ENCODE measurements at places on chromosomes 13 and 19.

GRCh38 chr19:56294549-56294948, 20.1 kb downstream of the ZSCAN5A start:
- peak; percentile 61 for DNase-seq

DNA sequence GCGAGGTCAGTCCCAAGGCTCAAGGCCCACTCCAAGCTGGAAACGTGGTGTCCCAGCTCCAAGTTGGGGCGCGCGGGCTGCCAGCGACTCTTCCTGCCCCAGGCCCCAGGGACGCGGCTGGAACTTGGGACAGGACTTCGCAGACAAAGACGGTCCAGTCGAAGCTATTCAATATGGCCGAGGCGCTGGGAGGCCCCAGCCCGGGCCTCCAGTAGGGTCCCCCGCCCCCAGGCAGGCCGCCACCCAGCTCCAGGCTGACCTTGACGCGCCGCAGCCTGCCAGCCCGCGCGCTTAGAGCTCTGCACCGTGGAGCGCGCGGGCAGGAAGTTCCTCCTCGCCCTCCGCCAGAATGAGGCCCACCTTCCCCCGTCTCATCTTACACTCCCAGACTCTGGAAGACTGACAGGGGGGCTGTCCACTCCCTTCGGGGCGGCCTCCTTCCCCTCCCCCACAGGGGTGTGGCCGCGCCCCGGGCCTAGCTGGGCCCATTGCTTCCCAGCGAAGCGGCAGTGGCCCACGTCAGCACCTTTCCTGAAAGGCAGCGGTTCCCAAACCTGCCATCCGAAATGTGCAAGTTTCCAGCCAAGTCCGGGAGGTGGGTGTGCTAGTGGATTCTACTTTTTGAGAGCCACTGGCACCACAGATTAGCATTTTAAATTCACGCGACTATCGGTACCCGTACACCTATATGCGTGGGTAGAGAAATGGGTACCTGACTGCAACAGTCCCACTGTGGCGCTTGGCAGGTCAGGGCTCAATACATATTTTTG, at the start of gene CCDC8:
Gene CCDC8, minus strand, starts transcription at position 303 of the 770 bp plus-strand sequence. CDS start 754 bp downstream, outside the sequence.
- DNase-seq, result no peak

- no peak for DNase-seq
Observed at GRCh38 chr19:29622166-29623070, 16.3 kb downstream of the POP4 start.

- DNase-seq, result no peak
Observed at GRCh38 chr13:97250560-97250959, 28.4 kb downstream of the MBNL2 start.

GRCh38 chr13:109749365-109749764, 37.0 kb downstream of the IRS2 start:
- DNase-seq, result no peak

- DNase-seq, result no peak
Observed at GRCh38 chr13:21759463-21759862, 88.6 kb downstream of the FGF9 start.

- no peak for DNase-seq
Observed at GRCh38 chr13:93430381-93430780, 203.8 kb downstream of the GPC6 start.

DNA sequence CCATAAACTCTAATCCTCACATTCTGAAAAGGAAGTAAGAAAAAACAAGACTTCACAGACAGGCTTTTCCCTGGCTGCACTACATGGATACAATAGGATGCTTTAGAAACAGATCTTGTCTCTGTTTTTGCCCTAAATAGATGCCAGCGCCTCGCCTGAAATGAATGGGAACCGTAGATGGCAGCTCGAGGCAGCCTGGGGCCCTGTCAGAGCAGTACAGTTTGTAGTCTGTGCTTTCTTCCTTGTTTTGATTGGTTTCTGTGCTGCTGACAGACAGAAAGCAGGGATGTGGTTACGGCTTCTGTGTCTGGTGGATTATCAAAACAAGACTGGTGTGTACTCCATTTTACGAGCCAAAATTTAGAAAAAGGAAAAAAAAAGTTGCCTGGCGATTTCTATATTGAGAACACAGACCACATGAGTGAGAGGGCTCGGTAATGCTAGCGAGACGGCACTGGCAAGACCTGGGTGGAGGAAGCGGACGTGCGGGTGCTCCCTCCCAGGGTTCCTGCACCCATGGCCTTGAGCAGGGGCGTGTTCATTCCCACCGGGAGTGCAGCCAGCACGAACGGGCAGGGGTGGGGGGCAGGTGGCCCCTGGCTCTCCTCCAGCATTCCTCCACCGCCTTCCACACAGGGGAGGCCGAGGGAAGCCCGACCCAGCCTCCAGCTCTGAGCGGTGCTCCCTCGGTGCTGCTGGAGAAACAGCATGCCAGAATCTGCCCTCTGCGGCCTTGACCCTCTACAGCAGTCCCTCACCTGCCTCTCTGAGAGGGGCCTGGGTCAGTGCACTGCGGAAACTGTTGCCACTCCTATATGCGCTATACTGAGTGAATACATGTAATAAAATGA, 37.6 kb upstream of the C1QTNF9 start:
- DNase-seq, result peak; percentile 93

DNA sequence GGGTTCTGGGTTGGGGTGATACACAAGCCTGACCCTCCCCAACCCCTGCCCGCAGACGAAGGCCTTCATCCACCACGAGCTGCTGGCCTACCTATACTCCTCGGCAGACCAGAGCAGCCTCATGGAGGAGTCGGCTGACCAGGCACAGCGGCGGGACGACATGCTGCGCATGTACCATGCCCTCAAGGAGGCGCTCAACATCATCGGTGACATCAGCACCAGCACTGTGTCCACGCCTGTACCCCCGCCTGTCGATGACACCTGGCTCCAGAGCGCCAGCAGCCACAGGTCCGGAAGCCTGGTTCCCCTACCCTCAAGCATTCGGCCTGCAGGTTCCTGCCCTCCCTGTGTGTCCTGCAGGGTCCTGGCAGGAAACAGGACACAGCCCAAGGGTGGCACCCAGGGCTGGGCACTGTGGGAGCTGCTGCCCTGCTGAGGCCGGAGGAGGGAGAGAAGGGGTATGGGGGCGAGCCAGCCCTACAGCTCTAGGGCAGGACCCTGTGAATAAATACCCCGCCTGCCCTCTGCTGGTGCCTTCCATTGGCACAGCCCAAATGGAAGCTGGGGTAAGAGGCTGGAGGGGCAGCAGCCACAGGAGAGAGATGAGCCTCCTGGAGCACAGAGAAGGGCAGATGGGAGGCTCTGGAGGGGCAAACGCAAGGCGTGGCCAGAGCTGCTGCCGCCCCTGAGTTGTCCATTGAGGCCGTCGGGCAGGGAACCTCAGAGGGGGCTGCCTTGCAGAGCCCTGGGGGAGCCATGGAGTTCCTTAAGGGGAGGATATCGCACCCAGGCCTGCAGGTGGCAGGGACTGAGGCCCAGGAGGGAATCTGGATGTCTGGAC, 6.8 kb downstream of the TMED1 start:
- DNase-seq, result no peak

- no peak for DNase-seq
Observed at GRCh38 chr19:34259367-34260095, 5.2 kb downstream of the GARRE1 start.

GRCh38 chr13:50676602-50677001, 166.9 kb downstream of the DLEU7 start:
- DNase-seq, result peak; percentile 21

GRCh38 chr13:30871588-30872275, 34.3 kb upstream of the MEDAG start:
- DNase-seq, result no peak

DNA sequence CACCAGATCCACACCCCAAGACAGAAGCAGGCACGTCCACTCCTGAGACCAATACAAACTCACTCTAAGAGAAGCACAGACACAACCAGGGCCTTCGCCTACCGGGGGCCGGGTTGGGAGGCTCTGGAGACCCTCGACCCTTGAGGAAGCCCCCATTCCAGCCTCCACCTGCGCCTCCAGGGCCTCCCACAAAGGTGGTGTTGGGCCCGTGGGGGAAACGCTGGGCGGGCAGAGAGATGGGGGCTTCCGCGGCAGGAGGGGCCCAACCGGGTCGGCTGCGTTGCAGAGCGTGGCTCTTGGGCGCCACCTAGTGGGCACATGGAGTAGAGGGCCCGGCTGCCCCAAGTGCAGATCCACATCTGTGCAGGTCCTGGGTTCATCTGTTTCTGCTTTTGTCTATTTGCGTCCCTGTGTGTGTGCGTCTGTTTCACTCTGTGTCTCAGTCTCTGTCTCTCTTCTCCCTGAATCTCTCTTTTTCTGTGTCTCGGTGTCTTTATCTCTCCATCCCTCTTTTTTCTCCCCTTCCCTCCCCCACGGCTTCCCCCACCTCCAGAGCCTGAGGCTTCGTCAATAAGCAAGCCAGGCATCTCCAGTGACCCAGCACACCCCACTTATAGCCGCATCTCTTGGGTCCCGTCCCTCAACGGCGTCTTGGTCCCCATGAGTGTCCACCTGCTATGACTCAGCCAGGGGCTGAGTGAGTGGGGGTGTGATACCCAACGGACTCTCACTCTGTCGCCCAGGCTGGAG, 10.5 kb upstream of the TINCR start:
- DNase-seq, result no peak

DNA sequence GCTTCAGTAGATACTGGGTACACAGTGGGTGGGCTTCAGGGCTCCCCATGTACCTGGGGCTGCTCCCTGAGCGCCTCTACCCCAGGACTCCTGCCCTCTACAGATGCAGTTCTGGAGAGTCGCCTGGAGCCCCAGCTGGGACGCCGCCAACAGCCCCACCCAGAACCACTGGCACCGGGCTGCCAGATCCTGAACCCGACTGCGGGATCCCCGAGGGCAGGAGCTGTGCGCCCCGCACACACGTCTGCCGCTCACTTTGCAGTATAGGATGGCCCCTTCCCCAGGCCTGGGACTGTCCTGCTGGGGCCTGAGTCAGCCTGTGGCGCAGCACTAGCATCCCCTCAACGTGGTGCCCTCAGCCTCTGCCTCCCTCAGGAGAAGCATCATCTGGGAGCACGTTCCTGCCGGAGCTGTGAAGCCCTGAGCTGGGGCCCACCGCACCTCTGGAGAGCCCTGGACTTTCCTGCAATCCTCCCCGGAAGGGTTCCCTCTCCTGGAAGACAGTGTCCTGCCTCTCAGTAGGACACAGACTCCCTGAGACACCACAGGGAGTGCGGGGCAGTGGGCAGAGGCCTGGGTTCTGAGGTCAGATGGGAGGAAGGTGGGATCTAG, 3.7 kb downstream of the REXO1 start:
- no peak for DNase-seq

- no peak for DNase-seq
Observed at GRCh38 chr19:38692458-38693379, 45.3 kb downstream of the ACTN4 start.

GRCh38 chr19:36417752-36418286, 625 bp downstream of the ZFP82 start:
- DNase-seq, result no peak

DNA sequence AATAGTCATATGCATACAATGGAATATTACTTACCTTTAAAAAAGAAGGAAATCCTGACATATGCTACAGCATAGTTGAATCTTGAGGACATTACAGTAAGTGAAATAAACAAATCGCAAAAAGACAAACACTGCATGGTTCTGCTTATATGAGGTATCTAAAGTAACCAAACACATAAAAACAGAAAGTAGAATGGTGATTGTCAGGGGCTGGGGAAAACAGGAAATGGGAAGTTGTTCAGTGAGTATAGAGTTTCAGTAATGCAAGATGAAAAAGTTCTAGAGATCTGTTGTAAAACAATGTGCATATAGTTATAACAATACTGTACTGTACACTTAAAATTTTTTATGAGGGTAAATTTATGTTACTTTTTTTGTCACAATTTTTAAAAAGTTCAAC, 219.4 kb downstream of the KLF5 start:
- no peak for DNase-seq

GRCh38 chr13:29143847-29144246, 323.7 kb downstream of the MTUS2 start:
- no peak for DNase-seq

DNA sequence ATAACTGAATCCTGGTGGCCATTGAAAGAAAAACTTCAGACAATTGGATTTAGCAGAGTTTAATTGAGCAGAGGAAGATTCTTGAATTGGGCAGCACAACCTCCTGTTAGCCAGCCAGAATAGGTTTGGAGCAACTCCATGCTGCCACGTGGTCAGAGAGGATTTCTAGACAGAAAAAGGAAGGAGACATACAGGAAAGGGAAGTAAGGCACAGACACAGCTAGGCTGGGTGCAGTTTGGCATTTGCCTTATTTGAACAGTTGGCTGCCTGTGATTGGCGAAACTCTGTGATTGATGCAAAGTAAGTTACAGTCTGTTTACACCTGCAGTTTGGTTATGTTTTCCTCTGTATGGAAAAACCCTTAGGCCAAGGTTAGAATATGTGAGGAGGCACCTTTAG, 85.8 kb upstream of the SPATA13 start:
- peak; percentile 70 for DNase-seq

DNA sequence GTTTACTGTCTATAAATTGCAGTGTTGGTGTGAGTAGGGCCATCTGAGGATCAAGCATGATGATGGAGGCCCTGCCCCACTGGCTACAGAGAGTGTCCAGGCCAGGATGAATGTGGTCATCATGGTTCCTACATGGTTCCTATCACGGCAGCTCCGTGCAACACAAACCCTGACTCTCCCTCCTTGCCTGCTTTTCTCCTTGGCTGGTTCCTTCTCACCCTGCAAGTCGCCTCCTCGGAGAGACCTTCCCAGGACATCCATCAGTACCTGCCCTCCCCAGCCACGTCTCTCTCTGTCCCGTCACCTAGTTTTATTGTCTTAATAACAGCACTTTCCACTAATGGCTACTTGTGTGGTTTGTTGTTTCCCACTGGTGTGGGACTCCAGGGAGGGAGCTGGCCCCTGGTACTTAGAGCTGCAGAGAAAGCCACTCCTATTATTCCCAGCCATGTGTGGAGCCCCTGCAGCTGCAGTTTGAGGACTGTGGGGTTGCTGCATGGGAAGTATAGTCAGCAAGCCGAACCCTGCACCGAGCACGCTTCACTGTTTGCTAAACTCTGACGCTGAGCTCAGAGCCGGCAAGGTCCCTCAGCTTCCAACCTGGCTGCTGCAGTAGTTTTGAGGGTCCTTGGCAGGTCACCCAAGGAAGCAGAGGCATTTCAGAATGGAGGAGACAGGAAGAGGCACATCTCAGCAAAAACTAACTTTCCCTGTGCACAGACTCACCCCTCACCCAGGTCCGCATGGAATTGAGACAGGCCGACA, 146.4 kb upstream of the VSTM2B start:
- DNase-seq, result no peak

DNA sequence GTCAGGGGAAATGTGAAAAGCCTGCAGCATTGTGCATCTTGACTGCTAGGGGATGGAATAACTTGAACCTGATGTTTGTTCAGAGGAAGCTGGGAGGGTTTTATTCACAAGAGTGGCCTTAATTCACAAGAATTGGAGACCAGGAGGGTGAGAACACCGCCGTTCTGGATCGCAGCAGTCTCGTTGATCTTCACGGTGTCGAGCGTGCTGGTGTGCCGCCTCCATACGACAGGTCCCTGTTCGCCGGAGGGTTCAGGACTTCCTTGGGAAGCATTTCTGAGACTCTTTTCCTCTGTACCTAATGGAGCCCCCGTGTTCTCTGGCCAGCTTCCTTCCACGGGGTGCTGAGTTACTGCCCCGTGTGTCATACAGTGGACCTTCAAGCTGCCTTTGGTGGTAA, 66.9 kb downstream of the ARHGEF7 start:
- DNase-seq, result no peak

GRCh38 chr19:42290136-42290522, 11.8 kb upstream of the PRR19 start:
- no peak for DNase-seq

GRCh38 chr13:50224534-50224933, 209.3 kb downstream of the KCNRG start:
- no peak for DNase-seq

Measured in globus pallidus (tissue), 1 donor.